CD4-positive, alpha-beta T cell treated with Interleukin-21 for 1 hour (primary cell): ENCODE measurements at places on chromosomes 3 and 15.
A peak's percentile ranks its signal among the peaks of the same experiment; 100 is the strongest.

- DNase-seq, result no peak
Measured at GRCh38 chr3:25817638-25818037, 27.7 kb downstream of the OXSM start.

- no peak for DNase-seq
Measured at GRCh38 chr3:176927280-176927679, 270.0 kb downstream of the TBL1XR1 start.

GRCh38 chr3:61608072-61608471 is 46.7 kb downstream of the PTPRG start:
- no peak for DNase-seq

- DNase-seq, result no peak
Measured at GRCh38 chr3:170719300-170719699, 133.4 kb upstream of the SLC7A14 start.

DNA sequence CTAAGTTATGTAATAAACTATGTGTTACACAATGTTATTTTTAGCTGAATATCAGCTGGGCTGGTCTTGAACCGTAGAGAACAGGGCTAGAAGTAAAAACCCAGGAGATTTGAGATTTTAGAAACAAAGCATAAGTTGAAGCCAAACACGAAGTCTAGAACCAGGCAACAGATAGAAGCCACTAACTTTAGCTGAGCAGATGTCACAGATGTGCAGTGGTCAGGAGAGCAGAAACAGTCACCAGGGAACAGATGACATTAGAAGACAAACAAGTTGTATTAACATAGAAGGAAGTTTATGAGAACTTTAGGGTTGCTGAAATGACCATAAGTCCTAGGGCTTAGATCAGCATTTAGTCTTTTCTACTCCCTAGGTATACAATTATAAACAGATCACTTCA is 731.0 kb downstream of the ZNF385D start:
- no peak for DNase-seq

DNA sequence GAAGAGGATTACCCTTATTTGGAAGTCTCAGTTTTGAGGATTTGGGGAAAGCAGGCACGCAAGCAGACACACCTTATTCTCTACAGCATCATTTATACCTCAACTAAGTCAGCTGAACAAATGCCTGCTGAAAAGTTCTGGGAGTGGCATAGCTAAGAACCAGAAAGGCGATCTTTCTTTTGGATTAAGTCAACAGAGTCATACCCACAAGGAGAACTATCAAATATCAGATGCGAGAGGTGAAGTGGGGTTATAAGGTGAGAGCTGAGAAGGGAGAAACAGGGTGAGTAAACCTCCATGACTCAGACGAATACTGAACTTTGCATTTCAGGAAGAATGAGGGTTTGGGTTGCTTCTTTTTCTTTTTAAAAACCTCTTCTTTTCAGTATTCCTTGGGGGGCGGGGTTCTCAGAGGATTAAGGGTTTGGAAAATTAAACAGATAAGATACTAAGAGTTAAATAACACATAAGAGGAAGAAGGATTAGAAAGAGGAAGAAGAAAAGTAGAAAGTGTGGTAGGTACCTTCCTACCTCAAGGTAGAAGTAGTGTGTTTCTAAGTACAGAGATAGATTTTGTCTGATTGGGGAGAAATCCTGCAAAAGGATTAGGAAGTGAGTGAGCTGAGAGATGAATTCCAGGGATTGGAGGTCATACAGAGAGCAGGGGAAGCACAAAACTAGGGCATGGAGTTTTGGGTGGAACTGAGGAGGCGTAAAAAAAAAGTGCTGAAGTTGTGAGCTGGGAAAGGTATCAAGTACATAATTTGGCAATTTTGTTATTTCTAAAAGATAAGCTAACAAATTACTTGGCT is 41.3 kb upstream of the ICE2 start:
- DNase-seq, result no peak

DNA sequence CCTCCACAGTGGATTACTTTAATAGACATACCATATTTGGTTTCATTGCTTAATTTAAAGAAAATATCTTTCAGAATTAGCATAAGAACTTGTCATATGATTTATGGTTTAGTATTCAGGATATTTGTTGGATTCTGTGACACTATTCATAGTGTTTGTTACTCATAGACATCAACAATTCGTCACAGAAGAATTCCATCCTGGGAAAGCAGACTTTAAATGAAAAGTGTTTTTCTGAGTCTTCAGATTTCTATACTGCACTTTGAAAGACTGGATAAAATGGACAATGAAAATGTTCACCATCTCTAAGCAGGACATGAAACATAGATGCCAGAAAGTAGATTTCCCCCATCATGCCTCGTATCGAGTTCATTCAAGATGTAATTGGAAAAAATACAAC is 435.6 kb upstream of the ONECUT1 start:
- DNase-seq, result no peak

DNA sequence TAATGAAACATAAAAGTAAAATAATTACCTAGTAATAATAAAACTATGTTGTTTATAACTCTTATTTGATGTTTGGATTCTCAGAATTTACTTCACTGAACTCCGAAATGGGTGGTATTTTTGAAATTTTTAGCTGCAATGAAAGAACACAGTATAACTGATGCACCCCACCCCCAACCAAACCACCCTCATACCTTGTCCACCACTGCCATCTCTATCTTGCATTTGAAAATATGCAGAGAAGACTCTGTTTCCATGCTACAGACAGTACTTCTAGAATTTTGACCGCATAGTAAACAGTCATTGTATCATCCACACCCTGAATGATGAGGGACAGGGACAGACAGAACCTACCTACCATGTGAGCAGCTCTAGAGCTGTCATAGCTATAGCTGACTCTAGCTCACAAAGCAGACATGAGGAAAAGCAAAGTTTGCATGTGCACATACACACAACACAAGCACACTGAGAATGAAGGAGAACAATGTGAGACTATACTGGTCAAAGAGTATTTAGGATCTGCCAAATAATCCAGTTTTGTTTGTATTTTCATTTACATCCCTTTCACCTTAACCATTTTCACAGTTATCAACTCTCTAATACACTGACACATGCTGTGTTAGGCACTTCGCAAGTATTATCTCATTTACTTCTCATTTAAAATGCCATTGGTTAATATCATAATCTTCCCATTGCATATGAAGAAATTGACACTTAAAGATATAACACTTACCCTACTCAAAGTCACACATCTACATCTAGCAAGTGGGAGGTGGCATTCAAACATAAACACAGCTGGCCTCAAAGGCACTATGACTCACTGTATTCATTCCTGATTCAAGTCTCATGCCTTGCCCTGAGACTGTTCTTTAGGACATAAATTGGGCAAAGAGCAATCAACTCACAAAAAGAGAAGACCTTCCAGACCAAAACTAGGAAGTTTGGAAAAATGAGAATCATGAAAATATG is 1014.7 kb upstream of the CFAP20DC start:
- DNase-seq, result peak; percentile 34

- no peak for DNase-seq
Measured at GRCh38 chr3:148975696-148976095, 15.6 kb upstream of the GYG1 start.

DNA sequence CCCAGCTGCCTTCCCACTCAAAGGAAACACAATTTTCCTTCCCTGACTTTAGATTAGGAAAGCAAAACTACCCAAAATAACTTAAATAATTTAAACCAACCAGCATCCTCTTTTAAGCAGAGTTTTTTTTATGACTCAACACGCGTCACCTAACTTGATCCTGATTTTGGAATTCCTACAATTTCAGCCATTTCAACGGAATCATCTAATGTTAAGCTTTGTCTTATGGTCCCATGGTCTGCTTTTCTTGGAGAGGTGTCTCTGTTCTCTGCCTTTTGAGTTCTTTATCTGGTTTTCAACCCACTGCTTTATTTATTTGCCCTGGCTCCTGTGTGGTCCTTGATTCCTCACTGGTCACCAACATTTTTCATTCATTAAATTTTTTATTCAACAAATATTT is 219.2 kb upstream of the ARHGEF26 start:
- DNase-seq, result no peak

DNA sequence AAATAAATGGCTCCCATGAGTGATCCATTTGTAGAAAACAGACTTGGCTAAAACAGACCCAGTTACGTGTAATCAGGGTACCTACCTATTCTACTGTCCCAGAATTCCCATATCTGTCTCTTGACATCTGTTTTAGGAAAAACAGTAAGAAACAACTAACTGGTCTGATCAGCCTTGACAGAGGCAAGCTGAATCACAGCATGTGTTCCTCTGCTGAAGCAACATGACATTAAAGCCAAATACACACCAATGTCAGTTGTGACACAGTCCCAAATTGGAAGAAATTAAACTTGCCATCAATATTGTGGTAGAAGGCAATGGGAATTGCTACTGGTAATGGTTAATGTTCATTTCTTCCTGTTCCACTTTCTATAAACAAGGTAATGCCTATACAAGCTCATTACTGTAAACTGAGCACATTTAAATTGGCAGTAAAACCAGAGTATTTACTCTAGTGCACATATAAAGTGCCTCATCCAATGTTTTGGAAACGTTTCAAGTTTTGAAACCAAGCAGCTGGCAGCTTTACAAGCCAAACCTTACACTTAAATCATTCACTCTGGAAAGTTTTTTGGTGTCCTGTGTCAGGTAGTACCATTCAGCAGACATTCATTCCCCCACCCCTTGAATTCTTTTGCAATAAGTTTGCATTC is 27.0 kb downstream of the ALDH1A2 start:
- DNase-seq, result no peak

- DNase-seq, result no peak
Measured at GRCh38 chr3:163838769-163839168, 1239.5 kb downstream of the SI start.

DNA sequence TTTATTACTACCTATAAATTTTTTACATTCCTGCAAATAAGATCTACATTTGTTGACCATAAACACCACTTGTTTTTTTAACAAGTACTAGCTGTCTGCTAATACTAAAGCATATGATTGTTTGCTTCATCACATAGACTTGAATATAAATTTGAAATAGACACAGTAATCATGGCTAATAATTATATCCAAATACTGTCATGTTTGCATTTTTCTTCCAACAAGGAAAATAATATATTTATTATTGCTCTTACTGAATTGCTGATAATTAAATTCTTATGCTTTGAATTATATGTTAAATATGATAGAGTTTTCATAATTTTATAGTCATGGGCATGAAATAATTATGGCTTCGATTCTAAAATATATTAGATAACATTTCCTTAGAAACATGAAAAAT is 40.5 kb downstream of the HDC start:
- DNase-seq, result no peak

DNA sequence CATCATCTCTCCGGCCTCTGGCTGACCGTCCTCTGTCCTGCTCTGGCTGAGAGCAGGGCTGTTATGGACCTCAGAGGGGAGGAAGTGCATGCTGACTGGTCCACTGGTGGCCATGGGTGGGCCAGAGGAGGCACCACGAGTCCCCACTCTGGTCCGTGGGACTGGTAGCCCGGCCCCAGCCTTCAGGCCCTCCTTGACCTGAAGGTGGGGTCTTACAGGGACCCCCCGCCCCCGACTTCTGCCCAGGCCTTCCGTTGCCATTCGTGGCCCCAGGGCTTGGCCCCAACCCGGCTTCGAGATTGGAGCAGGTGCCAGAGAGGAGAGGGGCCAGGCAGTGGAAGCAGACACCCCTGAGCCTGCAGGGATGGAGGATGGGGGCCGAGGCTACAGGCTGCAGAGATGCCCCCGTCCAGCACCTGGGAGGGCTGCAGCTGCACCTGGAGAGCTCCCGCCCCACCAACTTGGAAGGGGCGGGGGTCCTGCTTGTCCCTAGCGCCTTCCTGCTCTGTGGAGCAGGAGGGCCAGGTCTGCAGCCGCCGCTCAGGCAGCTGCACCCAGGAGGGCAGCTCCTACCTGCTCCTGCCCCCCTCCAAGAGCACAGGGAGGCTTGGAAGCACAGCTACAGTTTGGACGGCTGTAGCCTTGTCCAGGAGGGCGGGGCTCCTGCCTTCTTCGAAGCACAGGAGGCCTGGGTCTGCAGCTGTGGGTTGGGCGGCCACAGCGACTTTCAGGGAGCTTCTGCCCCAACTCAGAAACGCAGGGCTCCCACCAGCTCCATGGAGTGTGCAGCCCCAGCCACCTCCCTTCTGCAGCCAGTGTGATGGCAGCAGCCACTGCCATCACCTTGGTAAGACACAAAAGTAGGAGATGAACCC is 142.5 kb downstream of the KLF13 start:
- DNase-seq, result no peak

DNA sequence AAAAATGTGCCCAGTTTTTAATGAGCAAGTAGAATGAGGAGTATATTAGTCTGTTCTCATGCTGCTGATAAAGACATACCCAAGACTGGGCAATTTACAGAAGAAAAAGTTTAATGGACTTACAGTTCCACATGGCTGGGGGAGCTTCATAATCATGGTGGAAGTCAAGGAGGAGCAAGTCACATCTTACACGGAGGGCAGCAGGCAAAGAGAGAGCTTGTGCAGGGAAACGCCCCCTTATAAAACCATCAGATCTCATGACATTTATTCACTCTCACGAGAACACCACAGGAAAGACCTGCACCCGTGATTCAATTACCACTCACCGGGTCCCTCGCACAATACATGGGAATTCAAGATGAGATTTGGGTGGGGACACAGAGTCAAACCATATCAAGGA is 111.7 kb upstream of the CNTN6 start:
- no peak for DNase-seq

- DNase-seq, result no peak
Measured at GRCh38 chr15:83066034-83066733, 868 bp downstream of the BTBD1 start.

- no peak for DNase-seq
Measured at GRCh38 chr3:172261054-172261453, 187.2 kb downstream of the GHSR start.
